Activated naive CD8-positive, alpha-beta T cell treated with anti-CD3 and anti-CD28 coated beads, Interleukin-2, amount 10 ng/mL, durations not matched to agents 7 days and 5 days (primary cell): ENCODE measurements at places on chromosomes 4 and X. TPM values are rescaled to one million over a fixed set of nuclear protein-coding genes. Genes with fewer than 3 reads are reported as not detected.

DNA sequence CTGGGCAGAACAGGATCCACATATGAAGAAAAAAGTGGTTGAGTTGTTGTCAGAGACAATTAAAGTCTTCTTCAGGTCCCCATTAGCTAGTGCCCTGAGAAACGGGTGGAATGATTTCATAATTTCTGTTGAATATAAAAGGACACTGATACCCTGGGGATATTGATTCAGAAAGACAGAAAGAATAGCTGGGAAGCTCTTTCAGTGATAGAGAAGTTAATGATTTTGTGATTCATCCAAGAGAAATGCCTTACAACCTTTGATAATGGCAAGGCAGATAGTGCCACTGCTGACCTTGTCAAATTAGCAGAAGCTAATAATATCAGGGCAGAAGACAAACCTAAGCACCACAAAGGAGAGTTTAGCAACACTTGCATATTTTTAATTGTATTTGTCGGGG lies 37.9 kb downstream of the UNC5C start:
- no peak for DNase-seq
- no peaks in the 10 kb centered on the region for H3K36me3 ChIP-seq
- H3K4me3 ChIP-seq = no peak overlapping the region
- no peaks in the 10 kb centered on the region for H3K27me3 ChIP-seq

DNA sequence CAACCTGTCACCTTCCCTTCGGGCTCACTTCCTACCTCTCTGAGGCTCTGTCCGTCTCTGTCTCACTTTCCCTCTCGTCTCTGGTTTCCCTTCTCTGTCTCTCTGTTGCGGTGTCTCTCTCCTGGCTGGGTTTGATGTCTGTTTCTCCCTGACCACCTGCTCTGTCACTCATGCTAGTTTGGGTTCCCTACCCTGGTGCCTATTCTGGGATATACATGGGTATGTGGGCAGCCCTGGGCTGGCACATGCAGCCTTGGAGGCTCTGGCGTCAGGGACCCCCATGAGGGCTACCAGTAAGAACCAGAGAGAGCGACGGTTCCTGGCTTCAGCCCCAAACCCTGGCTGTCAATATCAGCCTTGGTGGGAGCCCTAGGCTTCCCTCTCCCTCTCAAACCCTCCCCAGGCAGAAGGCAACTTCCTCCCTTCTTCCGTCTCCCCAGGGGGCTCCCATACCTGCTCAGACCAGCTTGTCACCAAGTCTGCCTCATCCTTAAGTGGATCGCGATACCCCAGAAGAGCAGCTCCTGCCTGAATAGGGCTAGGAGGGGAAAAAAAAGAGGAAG lies 314 bp downstream of the DNASE1L1 start:
- peaks cover 3% of the 10 kb centered on the region for H3K36me3 ChIP-seq
- no peaks in the 10 kb centered on the region for H3K27me3 ChIP-seq
- H3K4me1 ChIP-seq = peaks cover 9% of the 10 kb centered on the region
- peak overlapping the region; percentile 84 for H3K4me3 ChIP-seq

GRCh38 chr4:57351731-57352130 lies 241.5 kb upstream of the IGFBP7 start:
- no peaks in the 10 kb centered on the region for H3K27me3 ChIP-seq
- H3K4me1 ChIP-seq = no peaks in the 10 kb centered on the region
- DNase-seq = no peak
- no peak overlapping the region for H3K27ac ChIP-seq
- no peaks in the 10 kb centered on the region for H3K36me3 ChIP-seq

DNA sequence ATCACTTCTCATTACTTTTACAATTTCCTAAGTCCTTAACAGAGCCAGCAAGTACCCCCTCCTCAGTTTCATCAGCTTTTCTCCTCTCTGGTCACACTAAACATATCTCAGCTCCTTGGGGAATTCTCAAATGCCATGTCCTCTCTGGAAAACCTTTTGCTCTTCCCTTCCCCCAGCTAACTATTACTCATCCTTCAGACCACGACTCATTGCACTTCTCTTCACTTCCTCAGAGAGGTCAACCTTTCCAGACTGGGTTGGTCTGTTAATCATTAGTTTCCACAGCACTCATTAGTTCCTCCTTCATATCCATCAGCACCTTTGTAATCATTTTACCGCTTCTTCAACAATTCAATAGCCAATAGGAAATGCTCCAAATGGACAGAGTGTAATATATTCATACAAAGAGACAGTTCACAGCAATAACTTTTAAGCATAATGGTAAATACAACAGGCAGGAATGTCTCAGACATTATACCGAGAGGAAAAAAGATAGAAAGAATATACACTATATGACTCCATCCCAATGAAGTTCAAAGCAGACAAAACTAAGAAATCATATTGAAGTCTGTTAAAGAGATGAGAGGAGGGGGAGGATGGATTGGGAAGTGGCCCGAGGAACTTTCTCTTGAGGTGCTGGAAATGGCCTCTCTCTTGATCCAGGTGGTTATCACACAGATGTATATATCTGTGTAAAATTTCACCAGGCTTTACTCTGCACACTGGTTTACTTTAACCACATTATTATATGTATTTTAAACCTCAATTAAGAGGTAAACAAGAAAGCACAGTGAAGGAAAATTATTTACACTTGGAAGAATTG lies 39.6 kb downstream of the DDX60L start:
- DNase-seq = no peak
- H3K27me3 ChIP-seq = no peaks in the 10 kb centered on the region
- H3K4me1 ChIP-seq = peaks cover 8% of the 10 kb centered on the region
- H3K4me3 ChIP-seq = no peak overlapping the region

DNA sequence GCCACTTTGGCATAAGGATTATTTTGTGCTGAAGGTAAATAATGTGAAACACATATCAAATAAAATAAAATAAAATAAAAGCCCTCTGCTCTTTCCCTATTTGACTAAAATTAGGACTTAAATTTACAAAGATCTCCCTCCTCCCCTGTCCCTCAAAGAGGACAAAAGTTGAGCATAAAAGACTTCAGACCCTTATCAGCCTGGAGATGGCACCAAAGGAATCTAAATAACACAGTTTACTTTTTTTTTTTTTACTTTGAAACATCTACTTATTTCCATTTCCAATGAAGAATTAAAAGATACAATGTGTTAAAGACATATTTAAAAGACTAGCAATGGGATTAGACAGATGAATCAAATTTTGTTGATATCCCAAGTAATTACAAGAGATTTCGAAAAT lies 89.7 kb downstream of the EPHA5 start:
- no peak for DNase-seq
- no peaks in the 10 kb centered on the region for H3K4me1 ChIP-seq
- no peaks in the 10 kb centered on the region for H3K27me3 ChIP-seq
- H3K27ac ChIP-seq = no peak overlapping the region
- H3K4me3 ChIP-seq = no peak overlapping the region

DNA sequence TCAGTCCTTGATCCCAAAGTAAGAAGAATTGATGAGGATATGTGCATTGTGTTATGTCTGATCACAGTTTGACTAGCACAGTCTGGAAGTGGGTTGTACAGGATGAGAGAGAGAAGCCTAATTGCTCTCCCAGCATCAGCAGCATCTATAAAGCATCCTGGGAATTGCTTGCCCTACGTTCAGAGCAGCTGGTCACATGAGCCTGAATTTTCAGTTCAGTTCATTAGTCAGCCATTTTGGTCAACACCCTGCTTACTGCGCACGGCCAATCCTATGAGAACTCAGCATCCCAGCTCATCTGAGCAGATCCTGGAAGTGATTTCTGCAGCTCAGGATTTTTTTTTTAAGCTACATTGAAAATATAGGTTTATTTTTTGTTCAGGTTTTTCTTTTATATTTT lies at the start of gene RUFY3:
Gene RUFY3 (plus strand): TSS at position 218 of the 400 bp plus-strand sequence. CDS start 610 bp downstream, outside the sequence.
- no peak within 1 kb of the TSS for H3K27ac ChIP-seq
- no peak for DNase-seq
- no peaks in the 10 kb centered on the region for H3K27me3 ChIP-seq
- peak within 1 kb of the TSS; percentile 4 for H3K4me3 ChIP-seq

GRCh38 chr4:174172274-174172673 lies 111.2 kb downstream of the FBXO8 start:
- H3K27me3 ChIP-seq = peaks cover 14% of the 10 kb centered on the region
- H3K36me3 ChIP-seq = no peaks in the 10 kb centered on the region
- no peak overlapping the region for H3K4me3 ChIP-seq
- DNase-seq = no peak

DNA sequence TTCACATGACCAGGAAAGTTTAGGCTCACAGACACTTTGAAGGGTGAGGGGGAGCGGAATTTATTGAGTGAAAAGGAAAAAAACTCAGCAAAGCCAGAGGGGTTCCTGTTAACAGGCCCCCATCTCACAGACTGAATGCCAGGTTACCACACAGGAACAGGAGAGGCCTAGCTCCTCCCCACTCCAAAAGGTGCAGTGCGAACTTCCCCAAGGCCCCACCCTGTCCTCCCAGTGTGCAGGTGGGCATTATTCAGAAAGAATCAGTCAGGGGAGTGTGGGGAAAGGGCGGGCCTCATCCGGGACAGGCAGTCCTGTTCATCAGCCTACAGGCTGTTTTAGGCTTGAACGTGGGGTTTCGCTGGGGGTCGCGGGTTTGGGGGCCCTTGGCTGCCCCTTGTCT lies 4.0 kb downstream of the OTC start:
- H3K27me3 ChIP-seq = peaks cover 2% of the 10 kb centered on the region
- no peaks in the 10 kb centered on the region for H3K4me1 ChIP-seq
- no peak overlapping the region for H3K27ac ChIP-seq
- H3K36me3 ChIP-seq = no peaks in the 10 kb centered on the region
- H3K4me3 ChIP-seq = no peak overlapping the region
- DNase-seq = no peak

DNA sequence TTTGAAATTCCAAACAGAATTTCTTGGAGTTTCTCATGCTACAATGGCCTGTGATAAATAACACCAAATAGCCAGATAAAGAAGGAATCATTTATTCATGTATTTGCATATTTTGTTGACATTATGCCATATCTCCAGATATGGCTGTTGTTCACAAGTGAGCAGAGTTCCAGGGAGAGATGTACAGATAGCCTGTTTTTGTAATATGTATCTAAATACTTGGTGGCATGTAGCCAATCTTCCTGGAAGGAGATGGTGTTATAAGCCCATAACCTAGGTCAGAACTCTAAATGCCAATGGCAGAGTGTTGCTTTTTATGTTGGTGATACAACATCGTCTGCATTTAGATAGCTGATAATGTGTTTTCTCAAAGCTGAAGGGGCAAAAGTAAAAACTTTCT lies 292.2 kb downstream of the FBXO8 start:
- no peak overlapping the region for H3K4me3 ChIP-seq
- no peaks in the 10 kb centered on the region for H3K4me1 ChIP-seq
- H3K36me3 ChIP-seq = no peaks in the 10 kb centered on the region
- no peak for DNase-seq
- no peaks in the 10 kb centered on the region for H3K27me3 ChIP-seq

- H3K4me1 ChIP-seq = peaks cover 2% of the 10 kb centered on the region
- H3K4me3 ChIP-seq = no peak overlapping the region
- no peak overlapping the region for H3K27ac ChIP-seq
- no peaks in the 10 kb centered on the region for H3K36me3 ChIP-seq
Measured at GRCh38 chrX:123871309-123871708, 11.5 kb downstream of the XIAP start.

DNA sequence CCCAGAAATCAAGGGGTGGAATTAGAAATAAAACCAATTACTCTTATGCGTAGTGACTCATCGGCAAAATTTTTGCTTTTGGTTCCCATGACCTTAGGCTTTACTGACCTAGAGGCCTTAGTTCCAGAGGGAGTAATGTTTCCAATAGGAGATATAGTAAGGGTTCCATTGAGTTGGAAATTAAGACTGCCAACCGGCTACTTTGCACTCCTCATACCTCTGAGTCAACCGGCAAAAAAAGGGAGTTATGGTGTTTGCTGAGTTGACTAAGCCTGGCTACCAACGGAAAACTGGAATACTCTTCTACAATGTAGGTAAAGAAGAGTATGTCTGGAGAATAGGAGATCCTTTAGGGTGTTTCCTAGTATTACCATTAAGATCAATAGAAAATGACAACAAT lies 919.8 kb downstream of the CENPC start:
- no peaks in the 10 kb centered on the region for H3K4me1 ChIP-seq
- H3K36me3 ChIP-seq = no peaks in the 10 kb centered on the region
- H3K4me3 ChIP-seq = no peak overlapping the region
- DNase-seq = no peak
- H3K27ac ChIP-seq = no peak overlapping the region

DNA sequence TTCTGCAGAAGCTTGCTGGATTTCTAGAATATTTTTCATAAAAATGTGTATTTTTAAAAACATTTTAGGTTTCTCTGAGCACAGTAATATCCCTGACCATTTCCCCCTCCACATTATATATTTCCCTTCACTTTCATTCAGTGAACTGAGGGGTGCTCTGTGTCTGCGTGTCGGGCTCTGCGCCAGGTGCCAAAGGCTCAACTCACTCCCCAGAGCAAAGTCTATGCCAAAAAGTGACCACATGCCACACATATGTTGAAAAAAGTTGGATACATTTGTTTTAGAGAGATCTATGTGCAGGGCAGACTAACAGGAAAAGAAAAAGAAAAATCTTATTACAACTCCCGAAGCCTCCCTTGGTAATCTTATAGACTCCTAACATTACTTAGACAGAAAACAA lies 233.7 kb downstream of the MGST2 start:
- DNase-seq = no peak
- H3K27me3 ChIP-seq = no peaks in the 10 kb centered on the region
- peaks cover 30% of the 10 kb centered on the region for H3K4me1 ChIP-seq
- no peak overlapping the region for H3K27ac ChIP-seq
- H3K36me3 ChIP-seq = peaks cover 4% of the 10 kb centered on the region

DNA sequence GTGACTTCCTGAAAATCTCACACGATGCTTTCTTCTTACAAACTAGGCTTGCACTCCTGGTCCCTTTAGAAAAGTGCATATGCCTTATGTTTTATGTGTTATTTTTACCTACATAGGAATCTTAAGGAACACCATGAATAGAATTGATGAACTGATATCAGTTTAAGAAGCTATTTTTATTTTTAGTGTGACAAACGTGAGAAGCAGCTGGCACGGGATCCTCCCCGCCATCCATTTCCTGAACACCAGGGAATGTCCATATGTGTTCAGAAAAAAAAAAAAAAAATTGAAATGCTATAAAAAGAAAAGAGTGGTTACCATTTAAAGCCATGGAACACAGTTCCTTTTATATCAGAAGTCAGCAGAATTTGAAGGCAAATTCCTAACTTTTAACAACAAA lies 1096.1 kb upstream of the PRKX start:
- H3K4me1 ChIP-seq = no peaks in the 10 kb centered on the region
- DNase-seq = no peak

DNA sequence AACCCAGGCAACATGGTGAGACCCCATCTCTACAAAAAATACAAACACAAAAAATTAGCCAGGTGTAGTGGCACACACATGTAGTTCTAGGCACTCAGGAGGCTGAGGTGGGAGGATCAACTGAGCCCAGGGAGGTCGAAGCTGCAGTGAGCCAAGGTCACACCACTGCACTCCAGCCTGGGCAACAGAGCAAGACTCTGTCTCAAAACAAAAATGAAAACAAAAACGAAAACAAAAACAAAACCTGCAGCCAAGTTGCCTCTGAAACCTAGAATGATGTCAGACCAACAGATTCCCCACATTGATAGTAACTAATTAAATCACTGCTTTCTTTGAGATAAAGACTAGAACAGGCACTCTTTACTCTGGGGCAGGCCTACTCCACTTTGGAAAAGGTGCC lies 104.5 kb downstream of the AMELX start:
- H3K27me3 ChIP-seq = no peaks in the 10 kb centered on the region
- DNase-seq = no peak
- H3K4me3 ChIP-seq = no peak overlapping the region

GRCh38 chr4:124997991-124998390 lies 285.5 kb upstream of the ANKRD50 start:
- no peaks in the 10 kb centered on the region for H3K27me3 ChIP-seq
- no peaks in the 10 kb centered on the region for H3K4me1 ChIP-seq
- H3K4me3 ChIP-seq = no peak overlapping the region
- no peak overlapping the region for H3K27ac ChIP-seq
- no peak for DNase-seq

COQ2 gene
- total RNA-seq = 15.5 TPM

TACR3 gene
- not detected for total RNA-seq

CCDC110 gene
- total RNA-seq = 0.11 TPM

VEGFC gene
- not detected for total RNA-seq

RENBP gene
- total RNA-seq = 18.1 TPM
